ENCODE measurements at places on chromosomes 1 and 21. TPM values are rescaled to one million over a fixed set of nuclear protein-coding genes. Genes with fewer than 3 reads are reported as not detected.

SRRM1 gene
- polyA plus RNA-seq, result 283 TPM

GNG12 gene
- 0.50 TPM for polyA plus RNA-seq

DNA sequence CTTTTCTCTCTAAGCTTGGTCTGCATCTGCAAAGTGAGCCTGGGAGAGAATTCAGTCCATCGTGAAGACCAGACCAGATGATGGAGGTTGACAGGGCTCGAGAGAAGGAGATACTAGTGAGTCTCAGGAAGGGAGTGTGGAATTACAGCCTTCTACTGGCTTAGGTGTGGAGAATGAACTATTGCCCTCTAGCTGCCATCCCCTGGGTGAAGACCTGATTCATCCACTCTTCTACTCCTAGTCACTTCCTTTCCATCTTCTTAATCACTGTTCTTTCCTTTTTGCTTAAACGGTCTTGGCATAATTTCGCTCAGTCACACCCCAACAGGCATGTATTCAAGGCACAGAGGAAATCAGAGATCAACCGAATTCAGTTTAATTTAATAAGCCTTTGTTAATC, 34.0 kb upstream of the HSD17B7 start:
- H3K36me3 ChIP-seq, result no peaks in the 10 kb centered on the region
- H3K27ac ChIP-seq, result no peak overlapping the region
- H3K4me3 ChIP-seq, result no peak overlapping the region
- no peaks in the 10 kb centered on the region for H3K4me1 ChIP-seq

- no peak overlapping the region for H3K4me3 ChIP-seq
- H3K27ac ChIP-seq, result no peak overlapping the region
- no peaks in the 10 kb centered on the region for H3K36me3 ChIP-seq
- no peak for DNase-seq
- H3K27me3 ChIP-seq, result no peaks in the 10 kb centered on the region
- H3K4me1 ChIP-seq, result peaks cover 8% of the 10 kb centered on the region
These were observed 1.2 kb upstream of the EXTL1 start for GRCh38 chr1:26020330-26020768.

GRCh38 chr21:25867061-25867460, 132.3 kb downstream of the GABPA start:
- no peak overlapping the region for H3K4me3 ChIP-seq
- no peak for DNase-seq
- H3K36me3 ChIP-seq, result no peaks in the 10 kb centered on the region
- H3K27me3 ChIP-seq, result no peaks in the 10 kb centered on the region
- no peak overlapping the region for H3K27ac ChIP-seq

DNA sequence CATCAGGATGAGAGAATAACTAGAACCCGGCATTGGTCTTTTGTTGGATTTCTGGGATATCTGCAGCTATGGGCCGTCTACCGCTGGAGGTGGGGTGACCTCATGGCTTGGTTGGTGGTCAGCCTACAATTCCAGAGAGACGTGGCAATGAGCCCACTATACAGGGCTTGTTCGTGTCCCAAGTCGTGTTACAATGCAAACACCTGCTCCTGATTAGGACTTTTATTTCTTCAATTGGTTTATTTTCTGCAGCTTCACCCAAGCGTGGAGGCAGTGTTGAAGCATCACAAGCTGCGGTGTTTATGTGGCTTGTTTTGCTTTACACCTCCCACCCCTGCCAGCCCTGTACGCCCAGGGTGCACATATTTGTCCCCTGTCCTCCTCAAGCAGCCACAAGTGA, 211.7 kb upstream of the TMEM51 start:
- DNase-seq, result no peak
- no peaks in the 10 kb centered on the region for H3K4me1 ChIP-seq
- no peak overlapping the region for H3K27ac ChIP-seq
- no peaks in the 10 kb centered on the region for H3K27me3 ChIP-seq

Data from GM12878 (cell line).